ENCODE measurements at places on chromosomes 11 and 22.
A peak's percentile ranks its signal among the peaks of the same experiment; 100 is the strongest.

- DNase-seq: no peak
Measured at GRCh38 chr11:15223318-15223717, 108.6 kb downstream of the INSC start.

- DNase-seq: no peak
Measured at GRCh38 chr11:129930296-129930695, 34.9 kb upstream of the NFRKB start.

DNA sequence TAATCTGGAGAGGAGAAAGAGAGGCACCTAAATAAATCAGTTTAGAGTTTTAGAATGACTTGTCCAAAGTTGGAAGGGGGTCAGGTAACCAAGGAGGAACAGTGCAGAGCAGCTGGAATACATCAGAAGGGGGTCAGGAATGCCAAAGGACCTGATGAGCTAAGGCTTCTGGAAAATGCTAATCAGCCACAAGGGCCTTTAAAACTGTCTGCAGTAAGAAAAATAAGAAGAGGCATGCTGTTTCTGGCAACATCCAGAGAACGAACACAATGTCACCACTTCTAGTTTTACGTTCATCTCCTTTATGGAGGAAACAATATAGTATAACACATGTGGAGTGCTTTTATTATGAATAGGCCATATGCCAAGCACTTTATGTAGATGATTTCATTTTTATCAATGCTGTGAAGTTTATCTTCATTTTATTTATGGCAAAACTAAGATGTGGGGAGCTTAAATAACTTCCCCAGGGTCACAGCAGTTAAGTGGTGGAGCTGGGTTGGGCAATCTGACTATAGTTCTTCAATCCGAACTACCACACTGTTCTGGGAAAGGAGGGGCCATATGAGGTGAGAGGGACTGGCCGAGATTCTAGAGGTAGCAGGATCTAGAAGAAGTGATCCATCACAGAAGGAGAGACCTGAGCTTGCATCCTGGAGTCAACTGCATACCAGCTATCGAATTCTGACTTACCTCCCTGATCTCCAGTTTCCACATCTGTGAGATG is 22.6 kb downstream of the ACO2 start:
- no peak for DNase-seq

- no peak for DNase-seq
Measured at GRCh38 chr22:49554741-49555140, 272.9 kb downstream of the BRD1 start.

DNA sequence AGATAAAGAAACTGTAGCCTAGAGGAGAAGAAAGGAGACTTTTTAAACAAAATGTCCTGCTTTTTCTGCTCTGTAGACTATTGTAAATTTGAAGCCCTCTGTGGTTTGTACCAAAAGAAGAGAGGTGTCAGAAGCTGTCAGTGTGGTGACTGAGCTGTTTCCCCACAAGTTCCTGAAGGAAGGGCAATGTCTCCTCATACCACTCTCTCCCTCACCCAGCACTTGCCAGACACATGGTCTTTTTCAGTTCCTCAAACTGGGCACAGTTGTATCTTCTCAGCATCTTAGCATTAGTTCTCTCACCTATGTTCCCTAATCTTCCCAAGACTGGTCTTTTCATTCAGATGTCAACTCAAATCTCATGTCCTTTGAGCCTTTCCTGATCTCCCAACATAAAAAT is 4.3 kb downstream of the BCO2 start:
- no peak for DNase-seq

DNA sequence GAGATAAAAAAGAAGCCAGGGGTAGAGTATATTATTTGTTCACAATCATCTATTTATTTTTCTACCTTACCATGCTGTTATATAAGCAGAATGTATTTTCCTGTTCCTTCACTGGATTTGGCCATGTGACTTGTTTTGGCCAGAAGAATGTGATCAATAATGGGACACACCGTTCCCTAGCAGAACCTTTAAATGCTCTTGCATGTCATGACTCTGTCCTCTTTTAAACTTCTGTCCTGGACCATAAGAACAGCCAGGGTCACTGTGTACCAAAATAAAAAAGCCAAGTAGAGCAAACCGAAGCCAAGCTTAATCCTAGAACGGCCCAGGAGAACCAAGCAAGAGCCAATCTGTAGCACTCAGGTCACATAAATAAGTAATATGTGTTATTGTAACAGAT is 1682.4 kb downstream of the LRRC4C start:
- no peak for DNase-seq

GRCh38 chr22:22368516-22368915 is 123.9 kb downstream of the VPREB1 start:
- DNase-seq: no peak

- no peak for DNase-seq
Measured at GRCh38 chr11:77771135-77771534, 49.4 kb downstream of the RSF1 start.

- DNase-seq: peak; percentile 58
Measured at GRCh38 chr11:11620921-11621572, 758 bp downstream of the GALNT18 start.

GRCh38 chr11:121667836-121668235 is 215.1 kb upstream of the SORL1-AS1 start:
- no peak for DNase-seq

DNA sequence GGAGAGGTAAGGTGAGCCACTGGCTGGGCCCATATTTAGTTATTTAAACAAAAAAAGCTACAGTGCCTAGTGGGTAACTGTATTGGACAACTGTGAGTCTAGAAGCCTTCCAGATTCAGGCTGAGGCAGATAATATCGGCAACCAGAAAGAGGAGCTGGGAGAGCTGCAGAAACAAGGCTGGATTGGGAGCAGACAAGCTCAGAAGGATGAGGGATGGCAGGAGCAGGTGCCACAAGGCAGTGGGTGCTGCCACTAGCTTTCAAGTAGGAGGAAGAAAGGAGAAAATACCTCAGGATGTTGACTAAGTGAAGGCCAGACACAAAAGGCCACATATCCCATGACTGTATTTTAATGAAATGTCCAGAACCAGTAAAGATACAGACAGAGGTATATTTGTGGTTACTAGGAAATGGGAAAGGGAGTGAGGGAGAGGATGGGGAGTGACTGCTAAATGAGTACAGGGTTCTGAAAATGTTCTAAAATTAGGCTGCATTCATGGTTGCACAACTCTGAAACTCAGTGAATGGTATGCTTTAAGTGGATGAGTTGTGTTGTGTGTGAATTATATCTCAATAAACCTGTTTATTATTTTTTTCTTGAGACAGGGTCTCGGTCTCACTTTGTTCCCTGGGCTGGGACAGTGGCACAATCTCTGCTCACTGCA is 11.8 kb upstream of the RAPSN start:
- no peak for DNase-seq

DNA sequence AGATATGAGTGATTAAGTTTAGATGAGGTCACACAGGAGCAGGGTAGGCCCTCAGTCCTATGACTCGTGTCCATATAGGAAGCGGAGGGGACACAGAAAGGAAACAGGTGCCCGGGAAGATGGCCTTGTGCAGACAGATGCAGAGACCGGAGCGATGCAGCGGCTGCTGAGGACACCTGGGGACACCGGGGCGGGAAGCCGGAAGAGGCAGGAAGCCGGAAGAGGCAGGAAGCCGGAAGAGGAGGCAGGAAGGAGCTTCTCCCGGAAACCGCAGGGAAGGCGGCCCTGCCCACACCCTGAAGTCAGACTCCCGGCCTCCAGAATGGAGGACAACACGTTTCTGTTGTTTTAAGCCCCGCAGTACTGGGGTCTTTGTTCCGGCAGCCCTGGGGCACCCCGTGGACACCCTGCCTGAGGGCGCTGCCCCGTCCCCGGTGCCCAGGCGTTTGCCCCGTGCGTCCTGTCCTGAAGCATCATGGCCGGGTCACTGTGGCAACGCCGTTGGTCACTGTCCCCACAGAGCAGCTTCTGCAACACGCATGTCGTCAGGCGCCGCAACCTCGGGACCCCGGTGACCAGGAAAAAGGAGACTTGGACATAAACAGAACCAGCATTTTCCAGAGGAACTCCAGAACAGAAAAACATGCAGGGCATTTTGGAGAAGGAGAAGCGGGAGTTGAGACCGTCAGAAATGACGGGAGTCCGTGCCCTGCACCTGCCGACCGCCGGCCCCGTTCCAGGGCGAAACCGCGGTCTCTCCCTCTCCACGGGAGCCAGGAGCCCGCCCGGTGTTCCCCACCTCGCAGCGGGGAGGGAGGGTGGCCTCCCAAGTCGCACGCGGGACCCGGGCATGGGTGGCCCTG is 103.4 kb downstream of the BRD1 start:
- DNase-seq: peak; percentile 43

GRCh38 chr11:64967375-64967774 is 4.5 kb downstream of the MAJIN start:
- no peak for DNase-seq

Measured in NCI-H146 (cell line).